Astrocyte (in vitro differentiated cells and primary cell): ENCODE measurements at places on chromosomes 13 and 19. TPM values are rescaled to one million over a fixed set of nuclear protein-coding genes. Genes with fewer than 3 reads are reported as not detected.

Gene PRODH2
- total RNA-seq: not detected in 2 replicates

Gene ZNF675
- total RNA-seq: 12.8 and 15.5 TPM in 2 replicates

Gene URAD
- total RNA-seq: not detected in 2 replicates

DNA sequence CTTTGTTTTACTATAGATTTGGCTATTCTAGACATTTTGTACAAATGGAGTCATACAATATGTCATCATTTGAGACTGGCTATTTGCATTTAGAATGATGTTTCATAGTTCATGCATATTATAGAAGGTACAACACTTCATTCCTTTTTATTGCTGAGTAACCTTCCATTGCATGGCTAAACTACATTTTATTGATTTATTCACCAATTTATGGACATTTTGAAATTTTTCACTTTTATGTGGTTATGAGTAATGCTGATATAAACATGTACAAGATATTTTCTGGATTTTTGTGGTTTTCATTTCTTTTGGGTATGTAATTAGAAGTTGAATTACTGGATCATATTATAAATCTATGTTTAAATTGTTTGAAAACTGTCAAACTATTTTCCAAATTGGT lies 710.3 kb upstream of the SLITRK5 start:
- peak; percentile 52 for DNase-seq

GRCh38 chr13:46197299-46198048 lies 14.3 kb upstream of the LRRC63 start:
- DNase-seq: no peak

DNA sequence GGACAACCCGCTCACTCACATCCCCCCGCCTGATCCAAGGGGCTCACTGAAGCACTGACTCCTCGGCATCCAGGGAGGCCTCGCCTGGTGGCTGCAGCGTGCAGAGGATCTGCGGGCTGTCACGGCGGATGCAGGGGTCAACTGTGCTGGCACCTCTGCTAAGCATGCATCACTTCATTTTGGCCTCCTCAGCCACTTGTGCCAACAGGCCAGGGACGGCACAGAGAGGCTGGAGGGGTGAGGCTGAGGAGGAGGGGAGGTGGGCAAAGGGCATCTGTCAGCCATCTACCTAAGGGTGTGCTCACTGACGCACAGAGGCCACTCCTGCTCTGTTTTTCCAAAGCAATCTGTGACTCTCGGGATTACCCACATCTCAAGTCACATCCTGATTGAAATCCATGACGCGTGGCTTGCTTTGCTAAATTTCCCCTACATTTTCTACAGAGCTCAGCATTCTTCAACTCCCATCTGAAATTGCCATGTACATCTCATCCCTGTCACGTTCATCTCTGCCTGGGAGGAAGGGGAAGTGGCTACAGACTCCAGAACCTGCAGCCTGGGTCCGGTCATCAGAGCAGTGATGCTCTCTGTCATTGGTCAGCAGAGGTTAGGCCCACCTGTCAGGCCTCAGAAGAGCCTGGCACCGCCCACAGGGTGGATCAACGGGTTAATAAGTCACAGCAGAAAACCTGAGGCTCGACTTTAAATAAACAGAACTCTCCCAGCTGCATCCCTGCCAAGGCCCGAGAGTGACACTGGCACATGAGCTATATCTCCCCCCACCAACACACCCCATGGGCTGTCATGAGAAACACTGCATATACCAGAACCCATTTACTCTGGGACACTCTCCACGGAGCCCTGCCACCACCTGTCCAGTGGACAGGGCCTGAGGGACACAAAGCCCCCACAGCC lies 17.6 kb downstream of the ELL start:
- no peak for DNase-seq

DNA sequence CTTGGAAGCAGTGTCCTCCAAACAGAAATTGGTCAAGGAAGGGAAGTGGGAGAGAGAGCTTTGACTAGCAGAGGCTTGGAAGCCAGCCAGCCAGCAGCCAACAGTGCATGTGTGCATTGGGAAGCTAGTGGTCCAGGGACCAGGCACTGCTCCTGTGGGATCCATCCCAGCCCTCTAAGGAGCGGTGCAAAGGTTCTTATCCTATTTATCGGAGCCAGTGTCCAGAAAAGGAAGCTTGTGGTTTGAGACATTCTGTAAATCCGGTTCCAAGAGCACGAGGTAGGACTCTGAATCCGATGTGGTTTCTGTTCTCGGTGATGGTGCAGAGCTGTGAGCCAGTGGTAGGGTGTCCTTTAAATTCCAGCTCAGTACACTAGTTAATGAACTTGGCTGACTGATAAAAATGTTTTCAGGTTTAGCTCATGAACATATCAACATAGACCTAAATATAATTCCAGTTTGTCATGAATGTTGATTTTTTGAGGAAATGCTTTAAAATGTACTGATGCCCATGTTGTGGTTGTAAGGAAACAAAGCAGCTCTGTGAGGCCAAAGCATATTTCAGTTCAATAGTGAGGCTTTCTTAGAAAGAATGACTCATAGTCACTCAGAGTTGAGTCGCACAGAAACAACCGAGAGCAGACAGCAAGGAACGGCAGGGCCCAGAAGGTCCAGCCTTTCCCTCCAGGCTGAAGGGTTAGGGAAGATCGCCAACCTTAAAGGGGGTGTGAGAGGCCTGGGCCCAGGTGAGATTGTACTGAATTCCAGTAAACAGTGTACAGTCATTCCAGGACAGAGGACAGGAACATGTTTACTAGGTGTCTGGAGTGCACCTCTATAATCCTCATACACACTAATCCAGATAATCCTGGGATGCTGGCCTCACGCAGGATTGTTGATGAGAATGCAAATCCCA lies 21.5 kb upstream of the GARRE1 start:
- DNase-seq: peak; percentile 98

GRCh38 chr13:39586151-39586550 lies 16.8 kb downstream of the LHFPL6 start:
- no peak for DNase-seq

DNA sequence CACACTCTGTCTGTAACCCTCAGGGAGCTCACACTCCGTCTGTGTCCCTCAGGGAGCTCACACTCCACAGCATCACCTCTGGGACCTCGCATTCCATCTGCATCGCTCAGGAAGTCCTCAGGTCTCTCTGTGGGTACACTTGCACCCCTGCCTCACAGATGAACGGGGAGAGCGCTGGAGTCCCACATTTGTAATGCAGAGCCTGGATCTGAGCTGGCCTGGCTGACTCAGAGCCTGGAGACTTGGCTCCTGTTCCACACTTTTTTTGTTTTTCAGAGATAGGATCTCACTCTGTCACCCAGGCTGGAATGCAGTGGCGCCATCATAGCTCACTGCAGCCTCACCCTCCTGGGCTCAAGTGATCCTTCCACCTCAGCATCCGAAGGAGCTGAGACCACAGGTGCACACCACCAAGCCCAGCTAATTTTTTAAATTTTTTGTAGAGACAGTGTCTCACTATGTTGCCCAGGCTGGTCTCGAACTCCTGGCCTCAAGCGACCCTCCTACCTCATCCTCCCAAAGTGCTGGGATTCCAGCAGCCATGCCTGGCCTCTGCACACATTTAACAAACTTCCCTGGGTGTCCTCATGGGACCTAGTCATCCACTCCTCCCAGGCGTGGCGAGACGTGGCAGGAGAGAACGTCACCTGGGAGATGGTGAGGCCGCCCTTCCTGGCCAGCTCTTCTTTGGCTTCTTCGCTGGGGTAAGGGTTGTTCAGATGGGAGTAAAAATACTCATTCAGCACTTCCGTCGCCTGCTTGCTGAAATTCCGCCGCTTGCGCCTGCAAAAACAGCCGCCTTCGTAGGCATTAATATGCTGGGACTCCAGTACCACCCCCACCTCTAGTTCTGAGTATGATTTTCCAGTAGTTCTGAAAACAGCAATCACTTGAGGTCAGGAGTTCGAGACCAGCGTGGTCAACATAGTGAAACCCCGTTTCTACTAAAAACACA lies 31.0 kb downstream of the CILP2 start:
- peak; percentile 59 for DNase-seq

DNA sequence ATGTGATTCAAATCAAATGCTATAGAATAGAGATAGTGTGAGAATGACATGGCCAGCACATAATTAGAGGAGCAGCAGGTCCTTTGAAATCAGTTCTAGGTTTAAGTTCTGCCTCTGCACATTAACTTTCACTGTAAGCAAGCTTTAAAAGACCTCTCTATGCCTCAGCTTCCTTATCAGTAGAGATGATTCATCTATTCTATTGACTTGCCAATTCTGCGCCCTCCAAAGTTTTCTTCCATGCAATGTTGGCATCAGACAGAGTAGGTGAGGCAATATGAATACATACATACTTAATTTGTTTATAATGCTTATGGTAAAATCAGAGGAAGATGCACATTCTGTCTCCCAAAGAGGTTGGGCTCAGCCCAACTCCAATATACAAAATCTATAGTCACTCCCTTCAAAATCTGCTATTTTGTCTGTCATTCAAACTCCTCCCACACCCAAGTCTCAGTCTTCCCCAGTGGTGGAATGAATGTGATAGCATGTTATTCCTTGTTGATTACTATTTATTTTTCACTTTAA lies 525.5 kb downstream of the RFC3 start:
- DNase-seq: peak; percentile 53

GRCh38 chr19:5435642-5436017 lies 19.6 kb upstream of the ZNRF4 start:
- no peak for DNase-seq

- no peak for DNase-seq
These were observed 17.5 kb downstream of the ATP8B3 start for GRCh38 chr19:1794424-1795172.

DNA sequence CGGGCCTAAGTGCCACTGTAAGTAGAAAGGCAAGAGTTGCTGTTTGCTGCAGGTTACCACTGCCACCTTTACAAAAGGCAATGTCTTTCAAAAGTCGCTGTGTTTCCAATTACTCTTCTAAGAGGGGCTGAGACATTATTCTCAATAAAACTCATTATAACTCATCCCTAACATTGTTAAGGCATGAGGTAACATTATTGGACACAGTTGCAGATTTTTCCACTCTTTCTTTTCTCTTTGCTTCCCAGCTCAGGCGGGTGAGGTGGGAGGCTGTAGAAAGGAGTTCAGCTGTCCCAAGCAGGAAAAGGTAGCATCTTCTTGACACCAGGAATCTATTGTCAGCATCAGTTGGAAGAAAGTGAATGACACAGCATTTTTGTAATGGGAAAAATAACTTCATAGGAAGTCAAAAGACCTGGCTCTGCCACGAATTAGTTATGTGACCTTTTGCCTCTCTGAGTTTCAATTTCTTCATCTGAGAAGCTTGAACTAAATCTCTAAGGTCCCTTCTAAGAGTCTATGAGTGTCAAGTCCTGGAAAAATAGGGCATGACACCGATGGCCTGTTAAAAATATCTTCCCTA lies 2.1 kb upstream of the UBL3 start:
- DNase-seq: peak; percentile 28

DNA sequence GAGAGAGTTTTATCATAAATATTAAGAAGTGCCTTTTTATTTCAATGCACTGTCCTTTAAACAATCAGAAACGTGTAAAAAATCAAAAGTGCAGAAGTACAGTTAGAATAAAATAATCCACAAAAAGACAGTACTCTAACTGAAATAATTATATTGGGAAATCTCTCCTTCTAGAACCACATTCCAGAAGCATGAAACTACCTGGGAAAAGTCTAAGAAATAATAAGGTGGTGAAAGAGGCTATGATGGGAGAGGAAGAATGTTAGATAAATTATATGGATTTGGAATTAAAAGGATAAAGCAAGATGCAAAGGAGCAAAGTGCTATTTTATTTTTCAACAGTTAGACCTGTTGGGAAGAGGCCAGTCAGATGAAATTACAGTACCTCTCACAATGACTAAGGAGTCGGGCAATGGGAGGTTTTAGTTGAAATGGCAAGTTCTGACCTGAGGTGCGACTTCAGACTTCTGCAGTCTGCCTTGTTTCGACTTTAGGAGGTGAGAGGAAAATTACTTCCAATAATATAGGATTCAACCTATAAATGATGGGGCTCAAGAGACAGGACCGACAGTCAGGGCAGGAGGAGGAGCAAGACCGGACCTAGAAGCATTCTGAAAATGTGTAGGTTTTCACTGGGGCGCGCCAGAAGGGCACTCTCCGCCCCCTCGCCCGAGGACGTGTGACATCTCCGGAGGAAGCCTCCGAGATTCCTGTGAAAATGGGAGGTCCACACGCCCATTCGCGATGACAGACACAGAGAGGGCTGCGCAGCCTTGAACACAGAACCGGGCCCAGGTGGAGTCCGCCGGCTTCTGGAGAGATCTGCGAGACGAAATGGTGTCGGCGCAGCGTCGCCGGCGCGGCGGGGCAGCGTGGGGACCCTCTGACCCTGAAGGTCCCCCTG lies 717 bp downstream of the SPRYD7 start:
- DNase-seq: peak; percentile 57

DNA sequence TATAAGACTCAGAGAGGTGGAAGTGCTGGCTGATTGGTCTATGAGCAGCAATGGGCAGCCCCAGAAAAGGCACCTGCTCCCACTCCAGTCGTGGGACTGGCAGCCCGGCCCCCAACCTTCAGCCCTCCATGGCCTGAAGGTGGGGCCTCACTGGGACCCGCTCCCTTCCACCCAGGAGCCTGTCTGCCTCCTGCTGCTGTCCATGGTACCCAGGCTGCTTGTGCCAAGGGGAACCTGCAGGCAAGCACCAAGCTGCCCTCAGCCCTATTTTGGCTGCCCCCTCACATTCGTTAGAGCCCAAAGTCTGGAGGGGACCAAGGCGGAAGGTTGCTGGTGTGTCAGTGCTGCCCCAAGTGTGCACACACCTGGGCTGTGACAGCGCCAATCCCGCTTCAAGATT lies 2304.9 kb downstream of the PCDH9 start:
- DNase-seq: no peak

- DNase-seq: no peak
These were observed 1.8 kb downstream of the ABHD13 start for GRCh38 chr13:108220041-108220440.

DNA sequence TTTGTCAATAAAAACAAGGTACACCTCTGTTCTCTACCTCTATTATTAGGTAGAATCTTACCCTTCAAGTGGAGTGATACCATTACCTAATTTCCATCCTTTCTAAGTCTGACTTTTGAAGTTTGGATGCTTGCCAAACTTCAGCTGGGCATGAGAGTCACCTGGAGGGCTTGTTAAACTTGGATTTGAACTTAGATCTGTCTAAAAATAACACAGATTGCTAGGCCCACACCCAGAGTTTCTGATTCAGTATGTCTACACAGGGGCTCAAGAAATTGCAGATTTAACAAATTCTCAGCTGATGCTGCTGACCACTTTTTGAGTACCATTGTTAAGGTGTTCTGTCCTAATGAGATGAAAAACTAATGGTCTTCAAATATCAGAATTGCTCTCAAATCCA lies 512.2 kb downstream of the LMO7 start:
- DNase-seq: no peak

DNA sequence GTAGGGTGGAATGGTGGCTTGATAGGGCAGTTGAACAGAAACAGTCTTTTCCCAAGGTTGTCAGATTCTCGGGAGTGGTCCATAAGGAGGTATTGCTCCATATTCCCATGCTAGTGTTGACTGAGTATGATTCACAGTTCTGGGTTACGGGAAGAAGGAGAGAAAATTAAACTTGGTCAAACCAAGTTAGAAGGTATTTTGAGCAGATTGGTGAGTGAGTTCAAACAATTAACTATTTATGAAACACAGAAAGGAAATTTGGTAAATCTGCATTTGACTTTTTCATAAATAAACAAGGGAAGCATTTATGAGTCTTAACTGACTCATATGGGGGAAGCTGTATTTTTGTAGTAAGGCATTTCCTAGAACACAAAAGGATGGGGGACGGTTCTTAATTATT lies 2419.4 kb downstream of the PCDH9 start:
- DNase-seq: peak; percentile 19

- no peak for DNase-seq
These were observed 46.4 kb downstream of the AP1M1 start for GRCh38 chr19:16244091-16244490.
